ENCODE measurements at places on chromosomes 7 and 10. TPM values are rescaled to one million over a fixed set of nuclear protein-coding genes. Genes with fewer than 3 reads are reported as not detected.

GRCh38 chr7:53325061-53325460 is 289.6 kb downstream of the POM121L12 start:
- no peak for DNase-seq

DNA sequence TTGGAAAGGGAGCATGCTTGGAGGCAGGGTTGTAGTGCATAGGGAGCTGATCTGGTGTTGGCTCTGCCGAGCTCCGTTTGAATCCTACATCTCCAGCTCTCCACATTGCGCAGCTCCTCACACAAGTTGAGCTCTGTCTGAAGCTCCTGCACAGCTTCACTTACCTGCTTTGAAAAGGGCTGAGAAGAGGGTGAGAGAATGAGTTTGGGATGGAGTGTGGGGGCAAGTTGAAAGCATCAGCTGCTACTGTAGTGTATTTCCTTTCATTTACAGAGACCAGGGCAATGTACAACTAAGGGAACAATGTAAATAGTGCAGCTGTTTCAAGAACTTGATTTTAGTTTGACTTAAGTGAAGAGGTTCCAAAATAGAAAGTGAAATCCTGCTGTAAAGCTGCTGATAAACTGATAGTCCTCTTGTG is 88.5 kb downstream of the VTI1A start:
- DNase-seq, result no peak

DNA sequence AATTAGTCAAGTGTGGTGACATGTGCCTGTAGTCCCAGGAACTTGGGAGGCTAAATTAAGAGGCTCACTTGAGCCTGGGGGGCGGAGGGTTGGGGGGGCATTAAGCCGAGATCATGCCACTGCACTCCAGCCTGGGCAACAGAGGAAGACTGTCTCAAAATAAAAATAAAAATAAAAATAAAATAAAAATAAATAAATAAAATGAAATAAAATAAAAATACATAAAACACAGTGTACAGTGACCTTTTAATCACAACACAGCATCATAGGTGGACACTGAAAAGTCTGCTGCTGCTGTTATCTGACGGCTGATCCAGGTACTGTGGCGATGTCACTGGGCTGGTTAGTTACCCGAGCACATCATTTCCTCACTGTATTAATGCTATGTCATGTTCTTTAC is 27.1 kb downstream of the LARP4B start:
- no peak for DNase-seq

ZPBP gene
- total RNA-seq, result not detected
